ENCODE measurements at places on chromosomes 11 and 22. TPM values are rescaled to one million over a fixed set of nuclear protein-coding genes. Genes with fewer than 3 reads are reported as not detected.

DNA sequence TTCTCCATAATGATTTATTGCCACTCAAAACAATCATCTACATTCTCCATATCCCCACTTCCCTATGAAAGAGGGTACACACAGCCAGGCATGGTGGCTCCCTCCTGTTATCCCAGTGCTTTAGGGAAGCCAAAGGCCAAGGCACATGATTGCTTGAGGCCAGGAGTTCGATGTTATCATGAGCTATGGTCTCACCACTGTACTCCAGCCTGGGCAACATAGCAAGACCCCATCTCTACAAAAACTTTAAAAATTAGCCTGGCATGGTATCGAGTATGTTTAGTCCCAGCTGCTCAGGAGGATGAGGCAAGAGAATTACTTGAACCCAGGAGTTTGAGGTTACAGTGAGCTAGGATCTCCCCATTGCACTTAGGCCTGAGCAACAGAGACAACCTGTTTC is 6.0 kb downstream of the HPS5 start:
- DNase-seq, result no peak

GRCh38 chr11:128882451-128882850 is 8.7 kb upstream of the KCNJ5 start:
- DNase-seq, result no peak

DNA sequence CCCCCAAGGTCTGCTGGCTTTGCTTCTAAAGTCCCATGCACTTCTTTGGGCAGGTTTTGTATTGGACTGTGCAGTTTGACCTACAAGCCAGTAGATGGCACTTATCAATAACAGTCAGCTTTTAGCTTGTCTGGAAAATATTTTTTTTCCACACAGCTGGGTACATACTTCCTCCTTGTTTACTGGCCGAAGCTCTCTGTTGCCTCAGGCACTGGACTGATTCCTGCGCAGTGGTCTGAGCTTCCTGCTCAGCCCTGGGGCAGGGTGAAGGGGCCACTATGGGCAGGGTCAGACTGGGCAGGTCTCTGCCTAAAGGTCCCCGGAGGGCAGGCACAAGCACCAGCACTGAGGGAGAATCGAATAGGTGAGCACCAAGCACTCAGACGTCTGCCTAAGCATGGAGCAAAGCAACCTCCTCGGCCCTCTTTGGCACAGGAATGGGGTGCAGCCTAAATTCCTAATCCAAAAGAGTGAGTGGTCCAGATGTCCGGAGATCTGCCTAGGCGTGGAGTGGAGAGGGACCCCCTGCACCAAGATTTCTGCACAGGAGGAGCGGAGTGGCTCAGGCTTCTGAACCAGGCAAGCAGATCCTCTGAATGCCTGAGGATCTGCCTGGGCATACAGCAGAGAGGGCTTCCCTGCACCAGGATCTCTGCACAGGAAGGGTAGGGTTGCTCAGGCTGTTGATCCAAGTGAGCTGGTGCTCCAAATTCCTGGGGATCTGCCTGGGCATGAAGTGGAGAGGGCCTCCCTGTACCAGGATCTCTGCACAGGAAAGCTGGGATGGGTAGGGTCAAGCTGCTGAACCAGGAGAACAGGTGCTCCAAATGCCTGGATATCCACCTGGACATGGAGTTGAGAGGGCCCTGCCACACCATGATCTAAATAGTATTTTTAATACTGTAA is 105.9 kb upstream of the C11orf58 start:
- no peak for DNase-seq

DNA sequence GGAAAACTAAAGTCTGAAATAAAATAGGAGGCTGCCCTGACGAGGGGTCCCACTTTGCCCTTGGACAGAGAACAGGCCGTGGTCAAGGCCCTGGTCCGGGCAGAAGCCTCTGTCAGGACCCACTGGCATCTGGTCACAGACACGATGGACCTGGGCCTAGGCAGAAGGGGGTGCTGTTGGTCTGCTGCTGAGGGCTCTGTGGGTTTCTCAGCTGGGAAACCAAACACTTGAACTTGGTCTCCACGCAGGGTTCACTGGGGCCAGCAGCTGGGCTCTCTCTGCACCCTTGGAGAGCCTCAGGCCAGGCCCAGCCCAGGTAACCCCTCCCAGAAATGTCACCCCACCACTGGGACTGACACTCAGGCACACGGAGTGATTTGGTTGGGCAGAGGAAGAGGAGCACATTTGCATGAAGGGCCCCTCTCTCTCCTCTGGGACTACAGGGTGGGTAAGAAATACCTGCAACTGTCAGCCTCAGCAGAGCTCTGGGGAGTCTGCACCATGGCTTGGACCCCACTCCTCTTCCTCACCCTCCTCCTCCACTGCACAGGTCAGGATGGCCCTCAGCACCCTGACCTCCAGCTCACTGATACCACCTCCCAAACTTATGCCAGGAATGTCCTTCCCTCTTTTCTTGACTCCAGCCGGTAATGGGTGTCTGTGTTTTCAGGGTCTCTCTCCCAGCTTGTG is 48.1 kb upstream of the TOP3B start:
- DNase-seq, result no peak

DNA sequence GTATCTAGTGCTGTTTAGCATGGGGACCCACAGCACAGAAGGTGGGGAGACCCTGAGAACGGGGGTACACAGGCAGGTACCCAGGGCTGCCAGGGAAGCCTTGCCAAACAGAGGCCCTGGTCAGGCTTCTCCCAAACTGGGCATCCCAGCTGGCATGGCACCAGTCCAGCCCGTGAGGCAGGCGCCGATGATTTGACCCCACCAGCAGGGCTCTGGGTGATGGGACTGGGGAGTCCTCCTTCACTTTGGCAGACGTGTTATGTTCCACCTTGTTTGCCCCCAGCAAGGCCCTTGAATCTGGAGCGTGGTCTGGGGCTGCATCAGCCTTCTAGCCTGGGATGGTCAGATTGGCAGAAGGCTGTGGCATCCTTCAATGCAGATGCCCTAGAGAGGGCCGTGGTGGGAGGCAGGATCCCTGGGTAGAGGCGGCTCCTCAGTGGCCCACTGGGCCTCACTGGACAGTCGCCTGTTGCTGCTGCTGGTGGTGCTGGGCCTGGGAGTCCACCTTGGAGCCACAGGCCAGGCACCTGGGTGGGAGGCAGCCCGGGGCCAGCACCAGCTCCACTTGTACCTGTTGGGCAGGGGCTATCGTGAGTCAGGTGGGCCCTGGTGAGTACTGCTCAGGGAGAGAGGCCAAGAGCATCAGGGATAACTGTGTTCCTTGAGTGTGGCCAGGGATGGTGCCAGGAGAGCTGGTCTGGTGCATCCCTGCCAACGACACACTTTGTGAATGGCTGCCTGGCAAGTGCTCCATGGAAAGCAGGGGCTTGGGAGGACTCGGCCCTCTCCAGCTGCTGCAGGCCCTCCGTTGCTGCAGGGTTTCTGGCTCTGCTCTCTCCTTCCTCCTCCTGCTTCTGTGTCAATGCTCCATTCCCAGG is 3.3 kb downstream of the ADORA2A start:
- DNase-seq, result no peak

DNA sequence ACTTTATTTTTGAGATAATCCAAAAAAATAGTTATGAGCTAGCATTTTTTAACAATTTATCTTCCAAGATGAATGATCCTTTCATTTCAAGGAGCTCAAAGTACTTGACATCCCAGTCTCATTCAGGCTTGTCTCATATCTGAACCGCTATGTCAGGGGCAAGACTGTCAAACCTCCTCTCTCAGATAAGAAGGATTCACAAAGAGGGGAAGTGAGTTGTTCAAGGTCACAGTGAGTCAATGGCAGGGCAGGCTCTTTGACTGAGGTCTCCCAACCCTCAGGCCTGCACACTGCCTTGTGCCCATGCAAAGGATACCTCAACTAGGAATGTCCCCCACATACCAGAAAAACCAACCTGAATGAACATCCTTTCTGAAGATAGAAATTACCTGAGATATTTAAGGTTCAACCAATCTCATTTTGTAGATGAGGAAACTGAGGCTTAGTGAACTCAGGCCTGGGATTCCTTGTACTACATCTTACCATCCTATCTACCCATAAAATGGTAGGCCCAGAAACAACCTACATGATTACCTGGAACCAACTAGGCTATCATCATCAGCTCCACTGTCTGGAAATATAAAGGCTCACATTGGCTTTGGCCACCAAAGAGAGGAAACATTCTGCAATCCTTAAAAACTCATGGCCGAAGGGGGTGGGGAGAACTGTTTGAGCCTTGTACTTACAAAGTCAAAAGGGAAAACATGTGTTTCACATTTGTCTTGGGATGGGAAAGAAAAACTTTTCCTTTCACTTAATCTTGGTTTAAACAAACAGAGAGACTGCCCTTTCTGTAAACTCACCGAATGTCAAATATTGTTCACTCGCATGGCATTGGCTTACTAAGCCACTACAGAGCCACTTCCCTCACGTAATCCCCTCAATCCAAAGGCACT is 51.1 kb downstream of the LIF start:
- DNase-seq, result peak; percentile 88

DNA sequence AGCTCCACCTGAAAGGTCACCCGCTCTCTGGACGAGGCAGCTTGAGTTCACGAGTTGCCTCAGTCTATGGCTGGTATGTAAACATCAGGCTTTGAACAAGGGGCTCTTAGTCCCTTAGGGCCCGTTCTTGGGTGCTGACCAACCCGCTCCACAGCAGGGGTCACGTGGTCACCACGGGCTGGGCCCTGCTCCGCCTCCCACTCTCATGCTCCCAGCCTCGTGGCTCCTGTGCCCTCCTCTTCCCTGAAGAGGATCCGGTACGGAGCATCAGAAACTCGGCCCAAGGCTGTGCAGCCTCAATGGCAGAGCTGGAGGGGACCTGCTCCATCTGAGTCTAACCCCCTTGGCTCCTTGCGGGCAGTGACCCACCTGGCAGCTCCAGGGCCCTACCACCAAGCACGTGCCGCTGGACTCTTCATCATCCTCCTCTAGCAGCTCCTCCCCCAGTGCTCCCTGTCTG is 54.2 kb upstream of the TTLL12 start:
- DNase-seq, result no peak

The SMIM38 gene
- not detected for polyA plus RNA-seq

The IL18 gene
- polyA plus RNA-seq, result 11.7 TPM

The MPPED2 gene
- 0.29 TPM for polyA plus RNA-seq

The GTSE1 gene
- polyA plus RNA-seq, result not detected
